Stimulated activated CD8-positive, alpha-beta memory T cell treated with anti-CD3 and anti-CD28 coated beads, Interleukin-4, amount 100 ng/mL, for 4 hours (primary cell): ENCODE measurements at places on chromosomes 2 and 18.

- DNase-seq: no peak
Measured at GRCh38 chr2:112085916-112086669, 31.0 kb downstream of the TMEM87B start.

DNA sequence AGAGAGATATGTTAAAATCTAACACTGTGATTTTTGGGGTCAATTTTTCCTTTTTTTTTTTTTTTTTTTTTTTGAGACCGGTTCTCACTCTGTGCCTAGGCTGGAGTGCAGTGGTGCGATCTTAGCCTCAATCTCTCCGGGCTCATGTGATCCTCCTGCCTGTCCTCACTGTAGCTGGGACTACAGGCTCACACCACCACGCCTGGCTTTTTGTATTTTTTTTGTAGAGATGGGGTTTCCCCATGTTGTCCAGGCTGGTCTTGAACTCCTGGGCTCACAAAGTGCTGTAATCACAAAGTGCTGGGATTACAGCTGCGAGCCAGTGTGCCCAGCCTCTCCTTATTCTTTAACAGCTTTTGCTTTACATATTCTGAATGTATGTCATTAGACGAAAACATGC, 2.9 kb upstream of the HAAO start:
- DNase-seq: no peak

DNA sequence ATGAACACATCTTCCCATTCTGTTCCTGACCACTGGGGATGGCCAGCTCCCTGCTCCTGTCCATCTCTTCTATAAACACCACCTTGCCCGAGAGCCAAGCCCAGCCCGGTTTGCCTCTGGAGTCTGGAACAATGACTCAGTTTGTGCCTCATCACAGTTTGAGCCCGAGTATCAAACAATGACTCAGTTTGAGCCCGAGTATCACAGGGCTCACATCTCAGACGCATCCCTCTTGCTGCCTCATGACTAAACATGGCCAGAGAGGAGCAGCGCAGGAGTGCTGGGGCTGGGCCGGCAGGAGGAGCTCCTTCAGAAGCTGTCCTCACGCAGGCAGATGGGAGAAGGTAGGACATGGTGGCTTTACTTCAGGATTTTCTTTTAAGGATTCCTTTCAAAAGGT, 68.7 kb downstream of the PXDN start:
- no peak for DNase-seq

DNA sequence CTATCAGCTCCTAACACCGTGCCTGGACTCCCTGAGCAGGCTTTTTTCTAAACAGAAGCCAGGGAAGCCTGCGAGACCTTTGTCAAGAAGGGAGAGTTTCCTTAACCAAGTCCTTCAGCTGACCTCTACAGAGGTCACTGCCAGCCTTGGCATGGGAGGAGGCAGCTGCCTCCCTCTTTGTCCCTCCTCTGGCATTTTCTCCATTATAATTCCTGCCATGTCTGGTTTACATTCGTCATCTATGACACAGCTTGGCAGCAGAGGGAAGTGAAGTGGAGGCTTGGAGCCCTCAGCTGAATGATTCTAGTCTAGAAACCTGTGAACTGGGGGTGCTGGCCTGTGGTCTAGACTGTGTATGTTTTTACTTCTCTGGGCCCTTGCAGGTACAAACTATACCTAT, 22.5 kb downstream of the LIPG start:
- DNase-seq: no peak

DNA sequence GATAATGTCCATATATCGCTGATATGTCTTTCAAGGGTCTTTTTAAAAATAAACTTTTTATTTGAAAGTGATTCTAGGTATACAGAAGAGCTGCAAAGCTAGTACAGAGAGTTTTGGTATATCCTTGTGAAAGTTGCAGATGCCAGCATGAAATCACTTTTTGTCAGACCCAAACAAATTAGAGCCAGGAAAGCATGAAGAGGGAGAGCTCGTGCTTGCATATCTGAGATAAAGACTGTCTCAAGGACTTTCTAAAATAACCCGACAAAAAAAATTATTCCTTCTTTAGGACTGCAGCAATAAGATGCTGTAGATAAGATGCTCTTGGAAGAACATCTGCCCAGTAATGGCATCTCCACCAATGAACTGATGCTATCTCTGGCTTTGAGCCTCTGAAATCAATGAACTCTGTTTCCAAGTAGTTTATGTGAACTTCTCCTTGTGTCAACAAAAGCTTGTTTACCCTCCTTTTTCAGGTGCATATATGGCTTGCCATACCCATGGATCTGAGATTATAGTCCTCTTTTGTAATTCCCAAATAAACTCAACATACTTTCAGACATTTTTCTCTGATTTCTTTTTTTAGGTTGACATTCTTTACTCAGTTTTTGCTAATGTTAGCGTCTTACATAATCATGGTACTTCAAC, 774.6 kb upstream of the FAM98A start:
- DNase-seq: no peak

DNA sequence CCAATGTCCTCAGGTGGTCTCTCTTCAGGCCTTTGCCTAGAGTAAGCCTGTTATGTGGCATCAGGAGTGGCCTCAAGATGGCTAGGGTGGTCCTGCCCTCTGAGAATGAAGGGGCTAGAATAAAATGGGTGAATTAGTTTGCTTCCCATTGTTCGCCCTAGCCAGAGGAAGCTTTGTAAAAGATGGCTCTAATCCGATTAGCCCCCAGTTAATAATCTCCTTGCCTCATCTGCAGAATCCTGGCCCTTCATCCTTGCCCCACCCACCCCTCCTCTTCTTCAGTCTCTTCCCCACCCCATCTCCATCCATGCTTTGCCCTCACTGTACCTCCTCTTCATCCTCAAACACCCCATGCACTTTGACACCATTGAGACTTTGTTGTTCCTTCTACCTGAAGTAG, 57.4 kb upstream of the LGALSL start:
- DNase-seq: no peak

GRCh38 chr2:9556121-9556743, 602 bp upstream of the ADAM17 start:
- no peak for DNase-seq

DNA sequence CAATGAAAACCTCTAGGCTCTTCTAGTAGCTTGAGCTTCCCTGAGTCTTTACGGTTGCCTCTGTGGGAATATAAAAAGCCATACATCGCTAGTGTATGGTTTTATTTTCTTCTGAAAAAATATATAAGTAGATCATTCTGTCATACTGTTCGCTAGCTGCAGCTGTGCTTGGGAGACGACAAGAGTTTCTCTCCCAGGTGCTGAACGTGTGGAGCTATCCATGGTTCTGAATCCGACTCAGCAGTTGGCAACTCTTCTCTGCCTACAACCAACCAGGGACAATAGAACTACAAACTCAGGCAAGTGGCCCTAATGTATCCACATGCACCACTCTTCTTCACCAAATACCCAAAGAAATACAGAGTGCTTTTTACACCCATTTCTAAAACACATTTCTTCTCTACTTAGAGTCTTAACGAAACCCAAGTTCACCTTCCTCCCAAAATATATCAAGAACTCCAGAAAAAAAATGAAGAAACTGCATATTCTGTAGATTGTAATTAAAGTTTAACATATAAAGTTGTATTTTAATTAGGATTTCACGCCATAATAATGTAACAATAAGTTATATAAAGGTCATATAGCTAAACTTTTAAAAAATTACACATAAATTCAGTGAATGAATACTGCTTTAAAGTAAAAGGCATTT, 2.2 kb upstream of the KCNH7 start:
- DNase-seq: no peak

DNA sequence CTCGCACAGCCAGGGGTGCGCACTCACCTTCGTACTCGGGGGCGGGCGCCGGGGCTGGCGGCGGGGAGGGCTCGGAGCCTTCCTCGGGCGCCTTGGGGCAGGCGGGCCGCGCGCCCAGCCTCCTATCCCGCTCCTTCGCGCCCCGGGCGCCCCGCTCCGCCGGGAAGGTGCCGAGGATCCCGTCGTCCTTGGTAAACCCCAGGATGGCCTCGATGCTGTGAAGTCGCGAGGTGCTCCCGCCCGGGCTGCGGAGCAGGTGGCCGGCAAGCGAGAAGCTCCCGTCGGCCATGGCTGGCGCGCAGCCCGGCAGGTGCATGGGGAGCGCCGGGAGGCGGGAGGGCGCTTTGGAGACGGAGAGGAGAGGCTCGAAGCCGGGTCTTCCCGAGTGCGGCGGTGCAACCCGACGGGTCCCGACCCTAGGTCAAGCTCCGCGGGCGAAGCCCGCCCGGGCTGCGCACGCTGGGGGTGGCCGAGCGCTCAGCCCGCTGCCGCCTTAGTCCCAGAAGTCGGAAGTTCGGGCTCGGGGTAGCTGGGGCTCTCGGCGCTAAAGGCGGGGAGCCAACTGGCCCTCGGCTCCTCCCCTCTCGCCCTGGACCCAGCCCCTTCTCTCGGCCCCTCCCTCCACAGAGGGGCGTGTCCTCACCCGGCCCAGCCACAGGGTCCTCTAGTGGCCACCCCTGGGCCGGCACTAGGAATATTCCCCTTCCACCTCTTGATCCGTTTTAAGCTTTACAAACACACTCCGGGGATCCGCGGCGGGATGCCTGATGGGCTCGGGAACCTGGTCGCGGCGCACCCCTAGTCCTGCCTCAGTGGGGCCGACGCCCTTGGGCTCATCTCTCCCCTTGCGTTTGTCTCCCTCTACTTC, at the start of gene RAX:
Gene RAX, minus strand, starts transcription at position 564 of the 868 bp plus-strand sequence. Its CDS starts 248 bp downstream, at position 316.
- no peak for DNase-seq
